ENCODE measurements at places on chromosomes 6 and 20. TPM values are rescaled to one million over a fixed set of nuclear protein-coding genes. Genes with fewer than 3 reads are reported as not detected.

GRCh38 chr6:106037060-106037459 lies 49.1 kb upstream of the PRDM1 start:
- H3K27me3 ChIP-seq = no peaks in the 10 kb centered on the region
- H3K4me1 ChIP-seq = peaks cover 13% of the 10 kb centered on the region
- no peak for DNase-seq

GRCh38 chr6:53692172-53692571 lies 26.6 kb upstream of the KLHL31 start:
- H3K4me1 ChIP-seq = no peaks in the 10 kb centered on the region
- DNase-seq = no peak
- H3K27ac ChIP-seq = no peak overlapping the region
- H3K4me3 ChIP-seq = no peak overlapping the region
- no peaks in the 10 kb centered on the region for H3K36me3 ChIP-seq

- H3K27ac ChIP-seq = no peak overlapping the region
- no peak overlapping the region for H3K4me3 ChIP-seq
- H3K4me1 ChIP-seq = peaks cover 13% of the 10 kb centered on the region
- peaks cover 34% of the 10 kb centered on the region for H3K36me3 ChIP-seq
- DNase-seq = no peak
Observed at GRCh38 chr20:46398963-46399362, 7.5 kb downstream of the ELMO2 start.

- peaks cover 24% of the 10 kb centered on the region for H3K4me1 ChIP-seq
- H3K27ac ChIP-seq = no peak overlapping the region
- peaks cover 19% of the 10 kb centered on the region for H3K36me3 ChIP-seq
- H3K4me3 ChIP-seq = no peak overlapping the region
- H3K27me3 ChIP-seq = no peaks in the 10 kb centered on the region
- no peak for DNase-seq
Observed at GRCh38 chr6:155022721-155023120, 27.6 kb downstream of the TIAM2 start.

The IL20RA gene
- not detected for total RNA-seq

The ITPR3 gene
- total RNA-seq = 11.4 TPM

- H3K27me3 ChIP-seq = no peaks in the 10 kb centered on the region
- no peak overlapping the region for H3K4me3 ChIP-seq
- no peaks in the 10 kb centered on the region for H3K4me1 ChIP-seq
- no peak overlapping the region for H3K27ac ChIP-seq
- no peaks in the 10 kb centered on the region for H3K36me3 ChIP-seq
- DNase-seq = no peak
Observed at GRCh38 chr20:8393381-8393780, 261.3 kb downstream of the PLCB1 start.

The NKAPL gene
- total RNA-seq = not detected

The SPATS1 gene
- not detected for total RNA-seq

GRCh38 chr20:53402233-53403005 lies 191.2 kb downstream of the ZNF217 start:
- H3K36me3 ChIP-seq = no peaks in the 10 kb centered on the region
- no peaks in the 10 kb centered on the region for H3K4me1 ChIP-seq
- 0 out of 2 replicates have a peak, but pooled peaks cover 4% of the 10 kb centered on the region for H3K27me3 ChIP-seq
- no peak overlapping the region for H3K27ac ChIP-seq
- H3K4me3 ChIP-seq = no peak overlapping the region

- no peaks in the 10 kb centered on the region for H3K27me3 ChIP-seq
- no peak for DNase-seq
- H3K27ac ChIP-seq = no peak overlapping the region
- no peak overlapping the region for H3K4me3 ChIP-seq
Observed at GRCh38 chr6:95233879-95234278, 343.5 kb upstream of the MANEA start.

The AGER gene
- not detected for total RNA-seq

DNA sequence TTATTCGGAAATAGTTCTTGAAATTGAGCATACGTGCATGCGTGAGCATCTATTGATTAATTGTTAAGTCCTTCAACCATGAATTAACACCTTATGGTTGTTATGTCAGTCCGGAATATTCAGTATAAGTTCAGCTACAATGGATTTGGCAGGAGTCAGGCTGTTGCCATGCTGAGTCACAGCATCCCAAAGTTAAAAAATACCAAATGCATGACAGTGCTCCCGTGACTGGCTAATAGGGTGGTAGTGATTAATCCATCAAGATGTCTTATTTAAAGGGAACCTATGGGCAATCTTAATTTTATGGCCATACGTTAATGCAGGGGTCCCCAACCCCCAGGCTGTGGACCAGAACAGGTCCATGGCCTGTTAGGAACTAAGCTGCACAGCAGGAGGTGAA lies 10.5 kb downstream of the RAE1 start:
- no peak overlapping the region for H3K27ac ChIP-seq
- no peaks in the 10 kb centered on the region for H3K27me3 ChIP-seq
- H3K4me1 ChIP-seq = no peaks in the 10 kb centered on the region

- H3K4me3 ChIP-seq = no peak overlapping the region
- no peaks in the 10 kb centered on the region for H3K36me3 ChIP-seq
- peaks cover 8% of the 10 kb centered on the region for H3K4me1 ChIP-seq
- H3K27ac ChIP-seq = no peak overlapping the region
- no peak for DNase-seq
- peaks cover 20% of the 10 kb centered on the region for H3K27me3 ChIP-seq
Observed at GRCh38 chr20:57287007-57287880, 20.8 kb upstream of the BMP7 start.

All from SJSA1 (cell line).